ENCODE measurements at places on chromosomes 3 and 15. TPM values are rescaled to one million over a fixed set of nuclear protein-coding genes. Genes with fewer than 3 reads are reported as not detected.

The TP63 gene
- 0.27 TPM for total RNA-seq

DNA sequence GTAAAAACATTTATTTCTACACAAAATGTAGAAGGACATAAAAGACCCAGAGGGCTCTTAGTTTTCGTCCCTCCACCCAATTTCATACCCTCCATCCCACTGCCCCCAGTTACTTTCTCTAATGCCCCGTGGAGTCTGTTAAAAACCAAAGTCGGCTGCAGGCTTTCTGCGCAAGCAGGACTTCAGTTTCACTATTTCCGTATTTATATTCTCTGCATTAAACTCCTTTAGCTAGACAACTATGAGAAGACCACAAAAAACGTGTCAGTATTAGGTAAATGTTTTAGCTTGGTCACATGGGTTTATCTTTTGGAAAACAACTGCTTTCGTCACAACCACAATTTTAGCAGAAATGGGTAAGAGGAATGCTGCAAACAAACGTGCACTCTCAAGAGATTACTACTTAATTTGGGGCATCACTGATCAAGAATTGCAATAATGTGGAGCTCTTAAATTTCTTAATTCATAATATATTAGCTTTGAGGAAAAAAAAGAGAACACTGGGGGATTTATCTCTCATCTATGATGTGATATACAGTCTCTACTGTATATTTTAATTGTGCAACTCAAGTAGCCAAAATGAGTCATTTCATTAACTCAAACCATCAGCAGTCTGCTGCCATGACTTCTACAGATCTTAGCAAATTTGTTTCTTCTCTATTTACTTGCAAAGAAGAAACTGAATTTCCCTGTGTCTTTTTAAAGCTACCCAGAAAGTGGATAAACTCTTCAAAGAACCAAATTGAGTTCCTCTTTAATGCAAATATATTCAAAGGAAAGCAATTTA, 740 bp upstream of the NSMCE3 start:
- peak overlapping the region; percentile 90 for H3K4me3 ChIP-seq
- H3K36me3 ChIP-seq: no peaks in the 10 kb centered on the region
- H3K4me1 ChIP-seq: peaks cover 16% of the 10 kb centered on the region
- no peak for DNase-seq

The PLA2G4D gene
- not detected for total RNA-seq

- no peak overlapping the region for H3K4me3 ChIP-seq
- H3K4me1 ChIP-seq: no peaks in the 10 kb centered on the region
- DNase-seq: no peak
Measured at GRCh38 chr3:189488241-189488767, 142.9 kb upstream of the TP63 start.

GRCh38 chr3:67094167-67094566, 96.1 kb downstream of the KBTBD8 start:
- H3K27me3 ChIP-seq: no peaks in the 10 kb centered on the region
- no peaks in the 10 kb centered on the region for H3K4me1 ChIP-seq
- no peak for DNase-seq
- no peaks in the 10 kb centered on the region for H3K36me3 ChIP-seq
- no peak overlapping the region for H3K27ac ChIP-seq
- H3K4me3 ChIP-seq: no peak overlapping the region

Data from Peyer's patch (tissue), 4 donors.